ENCODE measurements at places on chromosomes 7 and 10.

GRCh38 chr10:103582331-103583123 is 89.0 kb downstream of the NEURL1 start:
- no peak for DNase-seq

DNA sequence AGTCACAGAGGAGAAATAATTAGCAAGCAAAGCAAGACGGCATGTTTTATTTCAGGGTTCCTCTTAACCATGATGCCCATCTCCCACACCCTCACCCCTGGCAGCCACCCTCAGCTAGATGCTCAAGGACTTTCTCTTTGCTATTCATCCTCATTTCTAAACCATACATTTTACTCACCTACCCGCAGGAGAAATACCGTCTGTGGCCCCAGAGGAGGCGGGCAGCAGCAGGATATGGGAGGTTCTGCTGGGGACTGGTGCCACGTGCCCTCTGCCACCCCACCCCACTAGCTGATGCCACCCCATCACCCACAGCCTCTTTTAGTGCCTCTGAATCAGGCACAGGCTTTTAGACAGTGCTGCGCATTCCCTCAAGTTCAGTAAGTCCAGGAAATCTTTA is 168.7 kb upstream of the ITGB1 start:
- no peak for DNase-seq

DNA sequence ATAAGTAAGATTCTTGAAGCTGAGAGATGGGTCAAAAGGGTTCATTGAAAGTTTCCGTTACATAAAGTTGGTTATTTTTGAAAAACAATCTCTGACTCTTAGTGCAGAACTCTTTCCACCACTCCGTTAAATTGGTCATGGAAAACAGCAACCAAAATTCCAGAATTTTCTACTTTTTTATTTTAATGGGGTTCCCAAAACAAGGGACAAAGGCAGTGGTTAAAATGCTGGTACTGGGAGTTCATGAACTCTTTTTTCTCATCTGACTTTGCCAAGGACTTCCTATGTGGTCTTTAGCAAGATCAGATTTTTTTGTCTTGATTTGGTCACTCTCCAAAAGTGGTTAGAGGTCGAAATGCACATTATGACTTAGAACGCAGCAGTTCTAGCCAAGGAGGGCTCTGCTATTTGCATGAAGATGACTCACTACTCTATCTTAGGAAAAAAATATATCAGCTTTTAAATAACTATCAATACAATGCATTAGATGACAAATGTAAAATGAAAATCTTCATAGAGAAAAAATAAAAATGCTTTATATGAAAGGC is 145.7 kb downstream of the REEP3 start:
- no peak for DNase-seq

GRCh38 chr10:48896756-48897440 is 42.7 kb downstream of the LRRC18 start:
- DNase-seq: no peak

DNA sequence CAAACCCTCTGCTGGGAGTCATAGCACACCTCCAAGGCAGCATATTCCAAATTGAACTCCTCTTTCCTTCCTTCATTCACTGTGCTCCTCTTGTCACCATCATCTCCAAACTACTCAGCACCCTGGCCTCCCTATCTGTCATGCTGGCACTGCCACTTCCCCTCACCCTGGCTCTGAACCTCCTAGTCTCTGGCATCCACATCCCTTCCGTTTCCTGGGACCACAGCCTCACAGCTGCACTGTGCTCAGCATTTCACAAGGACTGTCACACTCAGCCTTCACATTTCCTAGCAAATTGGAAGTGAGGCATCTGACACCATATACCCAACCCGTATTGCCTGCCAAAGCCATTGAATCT is 124.7 kb downstream of the WDR11 start:
- no peak for DNase-seq

DNA sequence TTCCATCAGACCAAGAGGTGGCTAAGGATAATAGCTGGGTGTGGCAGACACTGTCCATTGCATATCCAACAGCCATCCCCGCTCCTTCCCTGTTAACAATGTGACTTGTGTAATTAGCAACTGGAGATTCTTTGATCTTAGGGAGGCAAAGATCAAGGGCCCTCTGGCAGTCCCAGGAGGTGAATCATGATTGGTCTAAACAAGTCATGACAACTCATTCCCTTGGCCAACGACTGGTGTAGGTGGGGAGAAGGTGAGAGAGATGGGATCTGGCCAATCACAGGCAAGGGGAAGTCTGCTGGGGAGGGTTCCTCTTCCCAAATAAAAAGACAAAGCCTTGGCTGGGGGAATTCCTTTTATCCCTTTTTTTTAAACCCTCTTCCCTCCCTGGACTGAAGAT is 46.2 kb upstream of the COMTD1 start:
- DNase-seq: no peak

- no peak for DNase-seq
Measured at GRCh38 chr10:110344622-110345021, 39.9 kb upstream of the SMNDC1 start.
